ENCODE measurements at places on chromosomes 12 and 14. TPM values are rescaled to one million over a fixed set of nuclear protein-coding genes. Genes with fewer than 3 reads are reported as not detected.
A peak's percentile ranks its signal among the peaks of the same experiment; 100 is the strongest.

DNA sequence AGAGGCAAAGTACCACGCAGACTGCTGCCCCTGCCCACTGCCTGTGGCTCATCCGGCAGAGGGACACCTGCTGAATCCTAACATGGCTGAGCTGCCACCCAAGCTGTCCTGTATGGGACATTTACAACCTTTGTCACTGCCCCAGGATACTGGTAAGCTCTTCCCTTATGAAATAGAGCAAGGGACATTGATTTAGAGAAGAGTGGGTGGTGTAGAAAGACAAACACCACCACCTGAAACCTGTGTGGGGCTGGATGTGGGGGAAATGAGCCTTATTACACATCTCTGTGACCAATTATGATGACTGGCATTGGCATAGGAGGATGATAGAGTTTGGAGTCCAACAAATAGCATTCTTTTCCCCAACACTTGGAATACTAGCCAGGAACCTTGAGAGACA is 81.2 kb upstream of the GZMB start:
- H3K27ac ChIP-seq = no peak overlapping the region
- DNase-seq = no peak
- H3K27me3 ChIP-seq = no peaks in the 10 kb centered on the region
- H3K36me3 ChIP-seq = no peaks in the 10 kb centered on the region
- H3K4me3 ChIP-seq = no peak overlapping the region

IL22 gene
- total RNA-seq = not detected

DNA sequence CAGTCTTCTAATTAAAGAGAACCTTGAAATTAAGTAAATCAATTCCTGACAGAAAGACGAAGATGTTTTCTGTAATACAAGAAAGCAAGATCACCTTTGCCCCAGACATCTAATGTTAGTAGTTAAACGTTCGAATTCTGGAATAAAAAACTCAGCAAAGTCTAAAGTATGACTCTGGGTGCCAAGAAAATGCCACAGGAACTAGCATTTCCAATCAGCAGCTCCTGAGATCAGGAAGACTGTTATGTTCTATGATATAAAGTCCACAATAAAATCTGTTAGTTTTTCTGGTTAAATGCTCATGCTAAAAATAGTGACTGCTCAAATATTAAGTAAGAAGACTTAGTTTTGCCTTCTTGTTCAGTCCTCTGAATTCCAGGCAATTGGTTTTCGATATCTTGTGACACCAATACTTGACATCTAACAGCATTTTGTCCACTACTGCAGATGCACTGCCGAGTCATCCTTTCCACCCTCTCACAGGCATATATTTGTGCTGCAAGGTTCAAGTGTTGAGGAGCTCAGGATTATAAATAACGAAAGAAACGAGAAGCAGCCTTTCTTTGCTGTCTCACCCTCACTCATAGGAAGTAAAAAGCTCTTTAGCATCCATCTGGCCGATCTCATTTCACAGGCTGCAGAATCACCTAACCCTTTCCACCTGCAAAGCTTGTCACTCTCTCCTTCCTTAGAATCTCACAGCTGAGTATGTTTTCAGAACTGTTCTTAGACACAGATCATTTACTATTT is 32.0 kb downstream of the SSH1 start:
- peak overlapping the region; percentile 99 for H3K27ac ChIP-seq
- H3K36me3 ChIP-seq = peaks cover 39% of the 10 kb centered on the region
- no peaks in the 10 kb centered on the region for H3K27me3 ChIP-seq
- DNase-seq = no peak

NAA30 gene
- total RNA-seq = 45.7 TPM

GRCh38 chr12:79558924-79559469 is 131.8 kb downstream of the PAWR start:
- H3K4me3 ChIP-seq = no peak overlapping the region
- no peak for DNase-seq
- peaks cover 27% of the 10 kb centered on the region for H3K4me1 ChIP-seq
- H3K36me3 ChIP-seq = peaks cover 24% of the 10 kb centered on the region
- H3K27me3 ChIP-seq = no peaks in the 10 kb centered on the region
- H3K27ac ChIP-seq = peak overlapping the region; percentile 79

GRCh38 chr12:27534060-27534764 is 10.2 kb downstream of the PPFIBP1 start:
- H3K27ac ChIP-seq = no peak overlapping the region
- H3K4me3 ChIP-seq = no peak overlapping the region
- H3K36me3 ChIP-seq = peaks cover 17% of the 10 kb centered on the region
- H3K27me3 ChIP-seq = no peaks in the 10 kb centered on the region
- no peak for DNase-seq

TAS2R13 gene
- total RNA-seq = 0.90 TPM

GRCh38 chr12:10540776-10541205 is 35.1 kb downstream of the EIF2S3B start:
- H3K36me3 ChIP-seq = no peaks in the 10 kb centered on the region
- DNase-seq = no peak
- no peaks in the 10 kb centered on the region for H3K4me1 ChIP-seq
- H3K4me3 ChIP-seq = no peak overlapping the region
- no peaks in the 10 kb centered on the region for H3K27me3 ChIP-seq

DNA sequence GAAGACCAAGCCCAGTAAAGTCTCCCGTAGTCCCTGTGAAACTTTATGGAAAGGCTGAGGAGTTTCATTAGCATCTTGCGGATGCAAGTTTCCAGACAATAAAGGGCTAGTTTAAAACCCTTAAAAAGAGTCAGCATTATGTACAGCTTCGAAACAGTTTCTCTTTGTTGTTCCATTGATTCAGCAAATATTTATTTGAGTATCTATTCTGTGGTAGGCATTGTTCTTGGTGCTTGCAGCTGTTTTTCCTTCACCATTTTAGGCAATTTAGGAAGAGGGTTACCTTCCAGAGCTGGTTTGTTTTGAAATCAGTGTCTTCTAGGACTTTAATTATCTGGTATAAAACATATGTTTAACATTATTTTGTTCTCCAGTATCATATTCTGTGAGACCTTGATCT is 1.5 kb downstream of the SLIRP start:
- peak overlapping the region; percentile 96 for H3K4me3 ChIP-seq
- no peak for DNase-seq
- peaks cover 36% of the 10 kb centered on the region for H3K4me1 ChIP-seq
- no peak overlapping the region for H3K27ac ChIP-seq

ALDH1L2 gene
- total RNA-seq = 1.4 TPM

DNA sequence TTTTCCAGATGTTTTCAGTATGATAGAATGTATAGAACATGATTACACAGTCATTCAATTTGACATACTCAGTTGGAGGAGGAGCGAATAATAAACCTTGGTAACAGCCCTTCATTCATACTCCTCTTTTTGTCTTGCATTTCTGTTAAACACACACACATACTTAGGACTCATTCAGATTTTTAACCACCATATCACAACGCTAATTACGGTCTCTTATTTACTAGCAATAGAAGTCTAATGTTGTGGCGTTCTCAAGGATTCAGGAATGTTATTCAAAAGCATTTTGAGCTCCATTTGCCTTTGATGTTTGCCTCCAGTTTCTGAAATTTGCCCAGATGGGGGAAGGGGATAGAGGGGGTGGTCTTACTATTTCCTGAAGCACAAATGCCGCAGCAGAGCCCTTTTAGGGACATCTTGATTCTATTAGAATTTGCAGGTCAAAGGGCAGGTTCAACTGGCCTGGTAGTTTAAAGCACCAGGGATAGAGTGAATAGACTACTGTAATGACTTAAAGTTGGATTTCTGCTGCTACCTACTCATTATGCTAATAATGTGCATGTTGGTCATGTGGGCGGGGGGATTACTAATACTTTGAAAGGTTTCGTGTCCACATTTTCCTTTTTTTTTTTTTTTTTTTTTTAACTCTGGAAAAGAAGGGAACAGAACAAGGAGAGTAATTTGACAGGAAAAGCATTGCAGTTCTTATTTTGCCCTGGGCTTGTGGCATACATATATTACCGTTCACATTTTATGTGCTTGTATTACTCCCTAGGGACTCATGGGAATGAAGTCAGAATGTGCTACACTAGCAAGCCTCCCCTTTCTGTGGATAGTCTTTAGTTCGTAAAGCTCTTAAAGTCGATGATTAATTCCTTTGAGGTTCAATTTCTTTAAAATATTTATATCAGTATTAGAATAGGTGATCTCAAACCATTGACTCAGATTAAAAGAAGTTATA is 226.8 kb downstream of the FBXL14 start:
- no peak overlapping the region for H3K27ac ChIP-seq
- DNase-seq = no peak
- H3K27me3 ChIP-seq = peaks cover 1% of the 10 kb centered on the region
- no peak overlapping the region for H3K4me3 ChIP-seq

DNA sequence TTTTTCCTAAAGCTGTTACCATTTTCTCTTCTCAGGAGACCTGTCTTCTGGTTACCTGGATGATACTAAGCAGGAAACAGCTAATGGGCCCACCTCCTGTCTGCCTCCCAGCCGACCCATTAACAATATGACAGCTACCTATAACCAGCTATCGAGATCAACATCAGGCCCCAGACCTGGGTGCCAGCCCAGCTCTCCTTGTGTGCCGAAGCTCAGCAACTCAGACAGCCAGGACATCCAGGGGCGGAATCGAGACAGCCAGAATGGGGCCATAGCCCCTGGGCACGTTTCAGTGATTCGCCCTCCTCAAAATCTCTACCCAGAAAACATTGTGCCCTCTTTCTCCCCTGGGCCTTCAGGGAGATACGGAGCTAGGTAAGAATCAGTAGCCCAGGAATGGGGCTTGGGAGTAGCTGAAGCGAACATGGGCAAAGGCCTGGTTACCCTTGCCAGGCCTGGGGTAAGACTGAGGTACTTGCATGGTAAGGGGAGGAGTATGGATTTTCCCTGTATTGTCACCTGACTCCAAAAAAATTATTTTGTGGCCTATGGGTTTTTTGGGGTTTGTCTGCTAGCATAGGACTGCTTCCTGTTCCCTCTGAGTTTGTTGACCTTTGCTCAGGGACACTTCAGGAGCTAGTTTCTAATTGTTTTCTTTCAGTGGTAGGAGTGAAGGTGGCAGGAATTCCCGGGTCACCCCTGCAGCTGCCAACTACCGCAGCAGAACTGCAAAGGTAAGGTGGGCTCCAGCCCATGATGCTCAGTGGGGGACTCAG is 26.6 kb downstream of the TRAFD1 start:
- peak overlapping the region; percentile 84 for H3K27ac ChIP-seq
- DNase-seq = no peak
- peak overlapping the region; percentile 80 for H3K4me3 ChIP-seq
- H3K27me3 ChIP-seq = no peaks in the 10 kb centered on the region
- H3K36me3 ChIP-seq = peaks cover 39% of the 10 kb centered on the region

DNA sequence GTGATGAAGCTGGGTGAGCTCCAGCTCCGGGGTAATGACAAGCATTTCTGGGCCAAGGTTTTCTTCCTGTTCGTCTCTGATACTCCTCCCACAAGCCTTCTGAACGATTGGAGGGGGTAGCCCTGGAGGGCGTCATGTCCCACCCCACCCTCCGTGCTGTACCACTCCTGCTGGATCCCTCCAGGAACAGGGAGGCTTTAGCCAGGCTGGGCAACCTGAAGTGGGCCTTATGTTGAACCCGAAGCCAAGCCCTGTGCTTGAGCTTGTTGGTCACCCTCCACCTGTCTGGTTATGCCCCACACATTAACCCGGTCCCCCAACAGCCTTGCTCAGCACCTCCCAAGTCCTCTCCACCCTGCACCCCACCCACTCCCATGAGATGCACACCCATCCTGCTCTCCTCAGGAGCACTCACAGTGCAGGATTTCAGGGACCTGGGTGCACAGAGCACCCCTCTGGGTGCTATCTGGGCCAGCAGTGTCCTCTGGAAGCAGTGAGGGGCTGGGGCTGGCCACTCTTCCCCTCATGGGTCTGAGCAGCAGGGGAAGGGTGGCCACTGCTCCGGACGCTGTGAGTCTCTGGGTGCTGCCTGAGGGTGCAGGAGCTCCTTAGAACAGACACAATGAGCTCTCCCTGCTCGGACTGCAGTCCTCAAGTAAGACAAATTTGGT is 6.8 kb upstream of the KRT83 start:
- peaks cover 3% of the 10 kb centered on the region for H3K27me3 ChIP-seq
- H3K4me3 ChIP-seq = no peak overlapping the region
- no peak for DNase-seq
- H3K4me1 ChIP-seq = no peaks in the 10 kb centered on the region
- no peak overlapping the region for H3K27ac ChIP-seq

- DNase-seq = no peak
- H3K4me1 ChIP-seq = peaks cover 17% of the 10 kb centered on the region
- H3K27ac ChIP-seq = no peak overlapping the region
These were observed 140.8 kb downstream of the DAD1 start for GRCh38 chr14:22448035-22448904.

IAPP gene
- total RNA-seq = not detected

- peaks cover 2% of the 10 kb centered on the region for H3K27me3 ChIP-seq
- peak overlapping the region; percentile 99 for H3K4me3 ChIP-seq
- H3K4me1 ChIP-seq = peaks cover 20% of the 10 kb centered on the region
- peaks cover 12% of the 10 kb centered on the region for H3K36me3 ChIP-seq
- no peak for DNase-seq
- peak overlapping the region; percentile 98 for H3K27ac ChIP-seq
These were observed 612 bp upstream of the SLC25A3 start for GRCh38 chr12:98592825-98593322.

GRCh38 chr12:32379667-32380066 is 19.7 kb upstream of the FGD4 start:
- no peak overlapping the region for H3K4me3 ChIP-seq
- H3K36me3 ChIP-seq = no peaks in the 10 kb centered on the region
- H3K27me3 ChIP-seq = peaks cover 2% of the 10 kb centered on the region
- H3K27ac ChIP-seq = peak overlapping the region; percentile 34

DNA sequence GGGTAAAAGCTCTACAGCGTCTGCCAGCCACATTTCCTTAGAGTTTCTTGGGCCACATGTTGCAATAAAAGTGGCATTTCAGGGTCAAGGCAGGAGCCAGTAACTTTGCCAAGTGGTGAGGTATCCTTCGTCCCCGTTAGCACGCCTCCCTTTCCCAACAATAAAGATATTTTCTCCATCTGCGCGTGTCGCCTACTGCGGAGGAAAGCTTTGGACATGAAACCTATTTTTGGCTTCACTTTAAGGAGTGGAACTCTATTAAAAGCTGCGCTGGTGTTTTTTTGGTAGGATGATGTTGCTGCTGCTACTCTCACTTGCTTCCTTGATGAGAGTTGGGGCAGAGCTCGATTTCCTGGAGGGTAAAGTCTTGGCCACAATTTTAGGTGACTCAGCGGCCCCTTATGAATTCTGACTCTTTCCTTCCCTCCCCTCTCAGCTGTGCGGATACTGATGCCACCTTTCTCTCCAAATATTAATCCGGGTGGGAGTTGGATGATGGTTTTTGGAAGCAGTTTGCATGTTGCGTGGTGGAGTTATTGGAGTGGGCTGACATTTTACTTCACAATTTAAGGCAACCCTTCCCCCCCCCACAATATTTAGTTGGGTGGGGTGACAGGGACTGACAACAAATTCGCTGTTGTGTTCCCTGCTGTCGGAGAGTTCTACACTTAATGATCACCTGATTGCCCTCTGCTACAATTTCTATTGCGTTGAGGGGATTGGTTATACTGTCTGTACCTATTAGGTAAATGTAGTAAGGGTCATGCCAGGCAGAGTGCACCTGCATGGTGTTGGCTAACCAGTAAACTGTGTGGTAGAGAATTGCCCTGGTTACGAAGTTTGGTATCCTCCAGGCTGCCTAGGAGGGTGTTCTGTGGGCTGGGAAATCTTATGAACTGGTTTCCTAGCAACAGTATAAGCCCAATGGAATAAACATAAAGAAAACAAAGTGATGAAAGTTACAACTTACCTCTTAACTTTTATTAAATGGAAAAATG is 1.1 kb downstream of the CCDC91 start:
- peak overlapping the region; percentile 88 for H3K27ac ChIP-seq
- H3K4me1 ChIP-seq = peaks cover 13% of the 10 kb centered on the region
- peak overlapping the region; percentile 92 for H3K4me3 ChIP-seq
- no peak for DNase-seq

- no peaks in the 10 kb centered on the region for H3K36me3 ChIP-seq
- peaks cover 2% of the 10 kb centered on the region for H3K27me3 ChIP-seq
- no peak overlapping the region for H3K4me3 ChIP-seq
- DNase-seq = no peak
These were observed 932.2 kb downstream of the SLC6A15 start for GRCh38 chr12:83980398-83980797.

GPR135 gene
- 1.5 TPM for total RNA-seq

Measured in endothelial cell (in vitro differentiated cells).